ENCODE measurements at places on chromosomes 11 and 22. TPM values are rescaled to one million over a fixed set of nuclear protein-coding genes. Genes with fewer than 3 reads are reported as not detected.

DNA sequence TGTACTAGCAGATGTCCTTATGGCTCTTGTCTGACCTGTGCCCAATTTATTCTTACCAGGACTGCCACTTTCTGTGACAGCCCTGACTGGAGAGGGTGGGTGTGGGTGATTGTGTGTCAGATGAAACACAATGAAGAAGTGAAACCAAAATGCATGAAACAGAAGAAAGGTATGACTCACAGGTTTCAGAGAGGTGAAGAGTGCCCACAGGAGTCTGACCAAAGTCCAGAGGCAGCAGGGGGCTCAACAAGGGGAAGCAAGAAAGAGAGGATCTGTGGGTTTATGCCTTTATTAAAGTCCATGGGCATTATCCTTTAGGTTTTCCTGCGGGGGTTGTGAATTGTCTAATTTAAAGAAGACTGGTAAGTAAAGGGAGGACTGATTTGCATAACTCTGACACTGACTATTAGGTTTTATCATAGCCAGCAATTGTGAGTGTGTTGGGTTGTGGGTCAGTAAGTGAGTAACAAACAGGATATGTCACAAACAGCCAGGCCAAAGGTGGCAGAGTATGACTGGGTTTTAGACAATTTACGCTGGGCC, 3.9 kb upstream of the OR4C6 start:
- no peak for DNase-seq

THY1 gene
- 703 TPM for total RNA-seq

ZNF280A gene
- not detected for total RNA-seq

DNA sequence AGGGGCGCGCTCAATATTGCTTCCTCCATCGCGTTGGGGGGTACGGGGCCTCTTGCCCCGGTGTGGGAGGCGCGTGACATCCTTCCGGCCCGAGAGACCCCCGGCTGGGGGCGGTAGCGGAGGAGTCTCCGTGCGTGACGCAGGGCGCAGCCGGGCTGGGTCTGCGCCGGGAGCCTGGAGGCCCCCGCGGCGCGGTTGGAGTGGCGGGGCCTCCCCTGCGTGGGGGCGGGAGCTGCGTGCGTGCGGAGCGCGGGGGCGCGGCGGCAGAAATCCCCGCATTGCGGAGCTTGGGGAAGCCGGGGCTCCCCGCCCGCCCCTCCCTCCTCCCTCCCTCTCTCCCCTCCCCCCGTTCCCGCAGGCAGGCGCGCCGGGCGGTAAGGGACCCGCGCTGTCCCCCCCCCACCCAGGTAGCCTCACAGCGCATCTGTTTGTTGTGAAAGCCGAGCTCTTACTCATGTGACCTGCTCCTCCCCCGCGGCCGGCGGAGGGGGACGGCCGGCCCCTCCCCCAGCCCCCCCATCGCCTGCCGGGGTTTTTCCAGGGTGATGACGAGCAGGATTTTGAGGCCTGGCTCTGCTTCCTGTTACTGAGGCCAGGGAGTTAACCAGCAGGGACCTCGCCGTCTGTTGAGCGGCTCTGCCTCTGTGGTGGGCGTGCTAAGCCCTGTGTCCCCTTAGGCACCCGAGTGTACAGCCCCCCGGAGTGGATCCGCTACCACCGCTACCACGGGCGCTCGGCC, 1.6 kb downstream of the PIM3 start:
- peak; percentile 93 for DNase-seq
